Right atrium auricular region (tissue), 2 donors: ENCODE measurements at places on chromosomes 7 and 10. TPM values are rescaled to one million over a fixed set of nuclear protein-coding genes. Genes with fewer than 3 reads are reported as not detected.

GJD4 gene
- not detected for total RNA-seq

- no peak for DNase-seq
These were observed 316.0 kb downstream of the AGMO start for GRCh38 chr7:15245831-15246230.

DNA sequence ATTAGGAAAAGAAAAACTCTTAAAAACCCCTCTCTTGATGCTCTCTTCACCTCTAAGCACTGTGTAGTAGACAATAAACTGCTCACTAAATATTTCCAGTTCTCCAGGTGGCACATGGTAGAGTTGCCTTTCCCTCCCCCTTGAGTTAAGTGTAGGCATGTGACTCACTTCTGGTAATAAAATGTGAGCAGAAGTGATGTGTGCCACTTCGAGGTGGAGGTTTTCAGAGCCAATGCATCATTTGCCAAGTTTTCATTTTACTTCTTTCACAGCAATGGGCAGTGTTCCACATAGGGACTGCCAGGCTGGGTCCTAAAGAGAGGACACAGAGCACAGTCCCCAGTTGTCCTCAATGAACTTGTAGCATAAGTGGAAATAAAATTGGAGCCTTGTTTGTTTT lies 131.6 kb upstream of the NPY start:
- no peak for DNase-seq

NOM1 gene
- total RNA-seq, result 6.3 TPM

- DNase-seq, result no peak
These were observed 43.7 kb downstream of the PFKP start for GRCh38 chr10:3110782-3111620.

NUTM2E gene
- not detected for total RNA-seq

GRCh38 chr10:94310369-94310768 lies 52.4 kb downstream of the NOC3L start:
- DNase-seq, result no peak

- no peak for DNase-seq
These were observed 6.3 kb upstream of the IL2RA start for GRCh38 chr10:6068422-6068821.

CTAGE4 gene
- total RNA-seq, result 0.59 TPM

DNA sequence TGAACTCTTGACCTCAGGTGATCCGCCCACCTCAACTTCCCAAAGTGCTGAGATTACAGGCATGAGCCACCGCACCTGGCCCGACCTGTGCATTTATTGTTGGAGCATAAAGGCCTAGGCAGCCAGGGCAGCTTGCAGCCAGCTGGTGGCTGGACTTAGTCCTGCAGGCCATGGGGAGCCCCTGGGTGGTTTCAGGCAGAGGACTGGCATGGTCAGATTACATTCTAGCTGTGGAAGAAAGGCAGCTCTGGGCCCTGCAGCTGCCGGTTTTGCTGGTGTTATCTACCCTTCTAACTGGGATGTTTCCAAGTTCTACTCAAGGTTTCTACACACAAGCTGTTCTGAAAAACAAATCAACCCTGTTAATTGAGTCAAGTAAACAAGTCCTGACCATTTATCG lies 22.7 kb upstream of the MKRN1 start:
- no peak for DNase-seq

DNA sequence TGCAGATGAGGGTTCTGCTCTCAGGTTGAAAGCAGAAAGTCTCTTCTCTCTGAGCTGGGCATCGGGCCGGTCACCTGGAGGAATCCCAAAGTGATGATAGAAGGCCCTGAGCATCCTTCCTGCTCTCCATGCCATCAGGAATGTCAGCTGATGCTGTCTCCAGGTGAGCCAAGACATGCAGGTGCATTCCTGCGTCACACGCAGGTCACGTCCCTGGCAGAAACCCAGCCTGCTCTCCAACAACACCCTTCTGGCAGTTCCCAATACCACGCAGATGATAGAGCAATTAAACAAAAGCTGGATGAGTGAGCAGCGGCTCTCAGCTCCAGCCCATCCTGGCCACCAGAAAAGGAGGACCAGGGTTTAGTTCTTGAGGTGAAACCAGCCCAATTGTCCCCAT lies 6.9 kb upstream of the WIPI2 start:
- DNase-seq, result no peak

DNA sequence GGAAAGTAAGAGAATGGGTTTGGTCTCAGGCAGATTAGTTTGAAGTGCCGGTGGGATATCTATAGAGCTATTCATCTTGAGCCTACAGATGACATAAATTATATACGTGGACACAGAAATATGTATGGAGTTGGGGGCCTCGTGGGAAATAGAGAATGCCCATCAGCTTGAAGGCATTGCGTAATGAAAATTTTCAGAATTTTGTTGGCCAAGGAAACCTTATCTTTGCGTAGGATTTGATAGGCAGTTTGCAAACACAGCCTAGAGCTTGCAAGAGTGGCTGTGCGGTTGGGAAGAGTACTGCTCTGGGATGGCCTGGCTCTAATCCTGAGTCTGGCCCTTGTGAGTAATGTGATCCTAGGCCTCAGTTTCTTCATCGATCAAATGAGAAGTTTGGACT lies 32.3 kb downstream of the MCM10 start:
- no peak for DNase-seq

LAMB1 gene
- 52.2 TPM for total RNA-seq

DNA sequence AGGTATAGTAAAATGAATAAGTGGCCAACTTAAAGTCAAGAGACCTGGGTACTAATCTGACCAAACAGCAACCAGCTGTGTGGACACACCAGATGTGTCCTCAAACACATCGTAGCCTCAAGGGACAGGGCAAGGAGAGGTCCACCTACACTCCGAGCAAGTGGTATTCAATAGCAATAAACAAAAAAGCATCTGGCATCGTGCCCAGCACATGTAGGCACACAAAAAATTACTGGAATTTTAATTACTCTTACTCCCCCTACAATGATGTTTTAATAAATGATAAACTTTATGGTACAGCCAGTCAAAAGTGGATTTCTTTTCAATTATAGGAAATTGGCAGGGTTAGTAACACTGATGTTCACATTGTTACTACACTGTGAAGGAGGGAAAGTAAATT lies 3.5 kb upstream of the RGS10 start:
- no peak for DNase-seq

DNA sequence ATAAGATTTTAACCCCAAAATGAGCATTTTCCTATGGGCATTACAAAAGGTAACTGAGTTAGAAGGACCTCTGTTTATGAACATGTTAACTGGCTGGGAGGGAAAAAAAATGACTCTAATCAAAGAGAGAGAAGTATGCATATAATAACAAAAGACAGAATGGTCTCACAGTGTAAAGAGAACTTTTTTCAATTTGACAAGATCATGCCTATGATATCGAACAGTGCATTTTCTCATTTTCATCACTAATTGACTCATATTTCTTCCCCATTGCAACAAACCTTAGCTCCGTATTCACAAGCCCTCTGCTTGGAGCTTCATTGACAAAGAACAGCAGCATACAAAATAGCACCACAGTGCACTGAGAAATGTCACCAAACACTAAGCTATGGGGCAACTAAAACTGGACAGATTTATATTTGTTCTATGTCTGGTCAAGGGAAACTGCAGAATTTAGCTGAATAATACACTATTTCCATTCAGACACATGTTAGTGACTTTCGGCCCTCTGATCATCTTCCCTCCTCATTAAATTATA lies 45.6 kb downstream of the SMURF1 start:
- no peak for DNase-seq

MINDY4 gene
- total RNA-seq, result 5.4 TPM

TRIL gene
- 0.83 TPM for total RNA-seq

GRCh38 chr7:139745678-139746143 lies 32.1 kb downstream of the HIPK2 start:
- DNase-seq, result peak; percentile 59

RET gene
- 0.12 TPM for total RNA-seq

FANK1 gene
- 0.44 TPM for total RNA-seq

PRF1 gene
- 1.1 TPM for total RNA-seq

DNA sequence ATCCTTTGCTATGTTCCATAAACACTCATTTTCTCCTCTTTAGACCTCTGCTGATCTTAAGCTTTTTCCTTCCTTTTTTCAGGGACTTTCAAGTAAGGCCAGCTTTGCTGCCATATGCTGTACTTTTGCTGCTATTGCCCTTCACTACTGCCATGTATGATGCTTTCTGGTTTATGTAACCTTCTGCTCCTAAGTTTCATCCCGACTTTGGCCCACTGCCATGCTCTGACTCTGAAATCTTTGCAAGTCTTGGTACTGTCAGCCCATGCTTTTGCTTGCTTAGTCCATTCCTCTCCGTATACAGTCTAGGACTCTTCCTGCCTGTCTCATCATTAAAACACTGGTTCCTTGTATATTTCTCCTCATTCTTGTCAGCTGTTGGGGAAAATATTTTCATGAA lies 152.4 kb downstream of the RNF133 start:
- no peak for DNase-seq

DNA sequence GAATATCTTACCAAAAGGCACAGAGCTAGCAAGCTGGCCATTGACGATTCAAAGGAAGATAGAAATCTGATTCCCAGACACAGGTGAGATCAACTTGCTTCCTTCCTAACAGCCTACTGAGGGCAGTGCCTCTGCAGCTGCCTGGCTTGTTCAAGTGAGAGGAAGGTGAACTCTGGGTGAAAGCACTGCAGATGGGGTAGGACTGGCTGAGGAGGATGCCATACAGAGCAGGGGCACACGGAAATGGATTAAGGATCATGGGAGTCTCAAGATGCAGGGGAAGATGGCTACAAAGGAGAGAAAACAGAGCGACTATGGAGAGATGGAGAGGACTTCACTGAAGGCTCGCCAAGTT lies 34.4 kb upstream of the GPAM start:
- no peak for DNase-seq

SOSTDC1 gene
- total RNA-seq, result 2.1 TPM

DNA sequence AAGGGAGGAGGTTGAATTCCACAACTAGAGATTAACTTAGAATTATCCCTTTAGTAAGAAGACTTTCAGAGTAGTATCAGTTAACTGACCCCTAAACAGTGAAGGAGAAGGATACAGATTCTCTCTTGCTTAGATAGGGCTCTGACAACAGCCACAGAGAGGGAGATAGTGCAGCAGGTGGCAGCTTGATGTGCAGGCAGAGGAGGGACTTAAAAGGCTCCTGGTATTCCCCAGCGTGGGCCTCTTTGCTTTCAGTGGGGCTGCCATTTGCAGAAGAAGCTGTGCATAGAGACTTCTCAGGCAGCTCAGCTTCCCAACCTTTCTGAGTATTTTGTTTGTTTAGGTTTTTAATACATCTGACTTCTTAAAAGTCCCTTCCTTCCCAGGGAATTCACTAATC lies 16.0 kb downstream of the FZD1 start:
- DNase-seq, result no peak

ARHGEF35 gene
- 1.7 TPM for total RNA-seq

GRCh38 chr7:3008386-3008785 lies 35.3 kb downstream of the CARD11 start:
- DNase-seq, result no peak

C10orf53 gene
- not detected for total RNA-seq

DNA sequence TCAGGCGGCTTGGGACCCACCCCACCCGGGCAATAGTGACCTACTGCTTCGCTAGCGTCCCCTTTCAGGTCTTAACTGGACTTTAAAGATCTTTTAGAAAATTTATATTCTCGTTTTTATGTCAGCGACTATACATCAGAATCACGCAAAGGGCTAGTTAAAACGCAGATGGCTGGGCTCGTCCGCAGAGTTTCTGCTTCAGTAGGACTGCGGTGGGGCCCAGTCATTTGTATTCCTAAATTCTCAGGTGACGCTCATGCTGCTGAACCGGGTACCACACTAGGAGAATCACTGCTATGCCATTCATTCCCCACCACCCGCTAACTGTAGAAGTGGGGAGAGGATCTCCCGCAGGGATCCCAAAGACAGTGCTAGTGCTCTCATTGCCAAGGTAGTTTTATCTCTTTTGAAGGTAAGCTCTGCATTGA lies 12.0 kb upstream of the SP8 start:
- DNase-seq, result no peak

SORBS1 gene
- total RNA-seq, result 815 TPM

GRCh38 chr7:135467207-135467711 lies 42.6 kb downstream of the CNOT4 start:
- DNase-seq, result no peak

DNA sequence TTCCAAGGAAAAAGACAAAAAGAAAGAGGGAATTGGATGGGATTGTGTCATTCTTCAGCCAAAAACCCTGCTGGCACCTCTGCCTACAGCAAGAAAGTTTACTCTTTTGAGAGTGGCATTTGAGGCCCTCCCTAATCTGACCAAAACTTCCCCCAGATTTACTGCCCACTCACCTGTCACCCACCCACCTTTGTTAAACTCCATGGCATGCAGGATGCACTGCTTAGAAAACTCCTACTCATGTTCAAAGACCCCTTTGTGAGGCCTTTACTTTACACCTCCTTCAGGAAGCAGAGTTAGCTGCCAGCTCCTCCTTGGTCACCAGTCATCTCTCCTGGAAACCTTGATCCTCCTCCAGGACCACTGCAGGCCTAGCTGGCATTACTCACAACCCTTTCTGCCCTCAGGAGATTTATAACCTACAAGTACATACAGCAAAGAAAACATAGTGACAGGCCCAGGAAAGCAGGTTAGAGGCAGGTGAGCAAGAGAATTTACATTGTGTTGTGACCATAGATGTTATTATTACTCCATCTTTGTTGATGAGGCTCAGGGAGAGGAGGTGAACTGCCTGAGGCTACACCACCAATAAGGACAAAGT lies 10.3 kb upstream of the PLAC9 start:
- DNase-seq, result peak; percentile 18

- DNase-seq, result peak; percentile 68
These were observed 1.4 kb upstream of the CUX1 start for GRCh38 chr7:101815826-101816594.

GRCh38 chr7:142120524-142120923 lies 9.0 kb downstream of the MGAM2 start:
- DNase-seq, result no peak

HOXA4 gene
- 1.2 TPM for total RNA-seq

DNA sequence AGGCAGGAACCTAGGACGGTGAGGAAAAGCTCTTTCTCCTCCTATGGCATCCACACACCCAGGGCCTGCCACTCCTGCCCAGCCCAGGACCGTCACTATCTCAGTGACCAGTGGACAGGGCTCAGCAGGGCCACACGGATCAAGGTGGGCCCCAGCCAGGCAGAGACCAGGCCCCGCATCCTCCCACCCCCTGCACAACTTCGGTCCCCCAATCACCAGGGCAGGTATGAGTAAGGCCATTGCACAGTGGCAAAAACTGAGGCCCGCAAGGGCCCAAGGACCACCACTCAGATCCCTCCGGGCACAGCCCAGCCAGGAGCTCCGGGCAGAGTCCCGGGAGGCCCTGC lies 30.3 kb downstream of the OAT start:
- DNase-seq, result no peak

OR2F2 gene
- not detected for total RNA-seq

GRCh38 chr7:155453296-155454182 lies 4.4 kb upstream of the EN2 start:
- no peak for DNase-seq

- DNase-seq, result no peak
These were observed 348.0 kb downstream of the GPAM start for GRCh38 chr10:111835574-111835973.
